ENCODE measurements at places on chromosomes 1 and 21.

DNA sequence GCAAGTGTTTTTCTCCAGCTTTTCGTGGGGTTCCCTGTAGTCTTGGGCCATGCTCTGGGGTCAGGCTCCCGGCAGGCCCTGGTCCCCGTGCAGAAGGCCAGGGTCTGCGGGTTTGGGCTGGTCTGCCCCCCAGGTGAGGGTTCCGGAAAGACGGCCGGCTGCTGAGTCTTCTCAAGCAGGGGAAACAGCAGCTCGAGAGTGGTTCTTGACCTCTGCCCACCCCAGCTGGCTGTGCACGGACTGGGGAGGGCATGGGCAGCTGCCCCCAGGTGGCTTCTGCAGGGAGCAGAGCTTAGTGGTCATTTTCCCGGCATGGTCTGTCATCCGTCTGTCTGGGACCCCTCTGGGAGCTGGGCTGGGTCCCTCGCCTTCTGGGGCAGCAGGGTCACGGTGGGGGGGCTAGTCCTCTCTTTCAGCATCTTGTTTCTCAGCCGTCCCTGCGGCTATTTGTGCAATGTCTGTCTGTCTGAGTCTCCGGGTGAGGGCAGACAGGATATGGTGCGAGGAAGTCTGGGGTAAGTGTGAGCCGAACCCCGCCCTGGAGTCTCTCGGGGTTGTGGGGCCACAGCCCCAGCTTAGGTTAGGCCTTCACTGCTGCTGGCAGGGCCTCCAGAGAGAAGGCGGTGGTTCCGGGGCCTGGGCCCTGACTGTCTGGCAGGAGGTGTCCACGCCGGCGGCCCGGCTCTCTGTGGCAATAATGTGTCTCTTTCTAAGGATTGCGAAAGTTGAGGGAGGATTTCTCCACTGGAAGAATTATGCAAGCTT lies 6.1 kb downstream of the SKI start:
- DNase-seq, result peak; percentile 97

GRCh38 chr21:45996311-45997204 lies 15.0 kb downstream of the COL6A1 start:
- DNase-seq, result no peak

- DNase-seq, result no peak
Observed at GRCh38 chr1:72462186-72462905, 180.0 kb upstream of the NEGR1 start.

- DNase-seq, result peak; percentile 17
Observed at GRCh38 chr1:205913451-205914154, 29.7 kb downstream of the SLC26A9 start.

DNA sequence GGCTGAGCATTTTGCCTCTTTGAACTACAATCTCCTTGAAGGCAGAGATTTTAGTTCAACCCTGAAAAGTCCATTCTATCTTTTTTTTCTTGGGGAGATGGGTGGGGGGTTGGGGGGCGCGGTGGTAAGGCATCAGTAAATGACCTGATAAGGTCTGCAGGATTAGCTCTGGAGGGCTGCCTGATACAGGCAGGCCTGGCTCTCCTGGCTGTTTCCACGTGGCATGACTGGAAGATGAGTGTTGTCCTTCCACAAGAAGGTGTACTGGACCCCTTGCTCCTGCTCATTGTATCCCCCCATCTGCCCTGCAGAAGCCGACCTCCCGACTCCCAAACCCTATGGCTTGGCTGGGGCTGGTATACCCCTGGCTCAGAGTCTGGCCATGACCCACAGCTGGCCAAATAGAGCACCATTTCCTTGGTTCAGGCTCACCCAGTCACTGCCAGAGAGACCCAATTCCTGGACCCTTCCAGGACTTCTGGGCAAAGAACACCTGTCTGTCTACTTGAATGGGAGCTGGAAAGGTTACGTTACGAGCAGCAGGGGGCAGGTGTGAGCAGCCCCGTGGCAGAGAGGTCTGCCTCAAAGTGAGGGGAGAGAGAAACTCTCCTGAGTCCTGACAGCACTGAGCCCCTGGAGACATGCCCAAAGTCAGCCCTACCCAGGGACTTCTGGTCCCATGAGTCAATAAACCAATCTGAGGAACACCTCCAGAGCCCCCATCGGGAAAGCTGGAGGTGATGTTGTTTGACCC lies 17.0 kb downstream of the DHRS3 start:
- DNase-seq, result peak; percentile 59

GRCh38 chr1:186518822-186519381 lies 58.0 kb upstream of the PDC start:
- no peak for DNase-seq

DNA sequence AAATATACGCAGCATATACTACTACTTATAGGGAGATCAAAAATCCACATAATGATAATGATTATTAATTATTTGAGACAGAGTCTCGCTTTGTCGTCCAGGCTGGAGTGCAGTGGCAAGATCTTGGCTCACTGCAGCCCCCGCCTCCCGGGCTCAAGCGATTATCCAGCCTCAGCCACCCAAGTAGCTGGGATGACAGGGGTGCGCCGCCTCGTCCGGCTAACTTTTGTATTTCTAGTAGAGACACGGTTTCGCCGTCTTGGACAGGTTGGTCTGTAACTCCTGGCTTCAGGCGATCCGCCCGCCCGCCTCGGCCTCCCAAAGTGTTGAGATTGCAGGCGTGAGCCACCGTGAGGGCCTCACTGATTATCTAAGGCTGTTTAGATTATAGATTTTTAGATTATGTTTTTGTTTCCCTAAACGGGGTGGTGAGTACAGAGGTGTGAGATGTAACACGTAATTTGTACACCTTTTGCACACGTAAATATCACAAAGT lies 548 bp upstream of the SLC25A33 start:
- DNase-seq, result no peak

- DNase-seq, result no peak
Observed at GRCh38 chr1:20074725-20075171, 4.8 kb downstream of the PLA2G5 start.

DNA sequence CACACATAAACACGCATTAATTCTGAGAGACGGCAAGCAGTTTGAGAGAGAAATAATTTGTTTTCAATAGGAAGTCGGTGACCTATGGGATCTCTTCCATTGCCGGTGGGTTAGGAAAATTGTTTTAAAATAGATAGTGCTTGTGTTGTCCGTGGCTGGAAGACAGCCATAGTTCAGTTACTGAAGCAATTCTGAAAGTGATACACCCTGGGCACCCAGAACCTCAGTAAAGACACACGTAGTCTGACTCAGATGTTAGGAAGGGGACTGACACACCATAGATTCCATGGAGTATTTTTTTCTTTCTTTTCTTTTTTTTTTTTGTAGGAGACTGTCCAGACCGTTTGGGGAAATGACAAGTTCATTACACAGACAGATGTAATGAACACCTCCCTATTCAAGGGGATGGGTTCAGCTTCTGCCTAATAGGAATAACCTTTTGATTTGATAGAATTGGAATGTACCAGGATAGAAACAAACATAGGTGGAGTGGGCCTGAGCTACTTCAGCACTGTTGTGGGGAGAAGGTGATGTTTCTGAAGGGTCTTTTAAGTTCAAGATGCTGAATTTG lies 1.6 kb downstream of the C1orf21 start:
- DNase-seq, result peak; percentile 90

GRCh38 chr1:93528412-93528811 lies 80.5 kb downstream of the FNBP1L start:
- DNase-seq, result no peak

- peak; percentile 93 for DNase-seq
Observed at GRCh38 chr1:37958690-37959089, 11.8 kb upstream of the INPP5B start.

- peak; percentile 69 for DNase-seq
Observed at GRCh38 chr1:18913065-18913835, 10.9 kb upstream of the ALDH4A1 start.

DNA sequence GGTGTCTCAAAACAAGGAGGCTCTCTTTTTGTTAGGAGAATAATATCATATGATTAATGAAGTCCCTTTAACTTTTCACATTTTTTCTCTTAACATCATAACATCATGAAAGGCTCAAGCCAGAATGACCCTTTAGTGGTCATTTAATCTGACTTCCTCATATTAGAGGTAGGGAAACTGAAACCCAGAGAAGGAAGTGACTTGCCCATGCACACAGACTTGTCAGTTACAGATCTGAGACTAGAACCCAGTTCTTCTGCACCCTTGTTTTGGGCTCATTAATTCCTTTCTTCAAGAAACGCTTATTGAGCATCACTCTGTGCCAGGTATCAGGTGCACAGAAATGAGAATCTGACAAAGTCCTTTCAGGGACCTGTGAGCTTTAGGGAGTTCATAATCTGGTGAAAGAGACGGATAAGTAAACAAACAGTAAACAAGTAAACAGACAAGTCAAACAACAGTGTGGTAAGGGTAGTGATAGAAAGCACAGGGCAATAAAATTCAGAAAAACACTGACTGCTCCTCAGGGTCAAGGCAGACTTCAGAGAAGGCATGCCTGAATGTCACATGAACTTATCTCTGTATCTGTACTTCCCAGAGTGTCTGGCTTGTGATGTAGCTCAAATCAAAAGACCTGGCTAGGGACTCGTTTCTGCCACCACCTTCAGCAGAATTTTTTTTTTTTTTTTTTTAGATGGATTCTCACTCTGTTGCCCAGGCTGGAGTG lies 38.3 kb upstream of the OSBPL9 start:
- no peak for DNase-seq

GRCh38 chr1:228307218-228308023 lies 99.2 kb downstream of the TRIM11 start:
- no peak for DNase-seq

GRCh38 chr1:101191049-101191448 lies 45.8 kb upstream of the S1PR1 start:
- DNase-seq, result no peak

DNA sequence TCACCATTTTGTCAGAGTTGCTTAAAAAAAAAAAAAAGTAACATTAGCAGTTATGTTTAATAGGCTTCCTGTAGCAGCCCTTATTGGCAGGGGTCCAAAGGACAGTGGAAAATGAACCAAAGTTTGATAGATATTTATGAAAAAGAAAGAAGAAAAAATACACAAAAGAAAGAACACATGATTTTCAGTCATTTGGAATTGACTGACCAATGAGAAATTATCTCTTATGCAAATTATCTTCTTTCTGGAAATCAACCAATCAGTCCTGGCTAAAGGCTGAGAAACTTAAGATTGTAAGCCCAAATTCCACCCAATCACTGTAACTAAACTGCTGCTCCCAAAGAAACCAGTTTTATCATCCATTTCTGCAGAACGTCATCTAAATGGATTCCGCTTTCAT lies 282.4 kb downstream of the TM2D1 start:
- DNase-seq, result peak; percentile 42

- DNase-seq, result no peak
Observed at GRCh38 chr1:216599851-216600250, 123.4 kb downstream of the ESRRG start.

- DNase-seq, result no peak
Observed at GRCh38 chr1:226485192-226485591, 63.4 kb upstream of the STUM start.

DNA sequence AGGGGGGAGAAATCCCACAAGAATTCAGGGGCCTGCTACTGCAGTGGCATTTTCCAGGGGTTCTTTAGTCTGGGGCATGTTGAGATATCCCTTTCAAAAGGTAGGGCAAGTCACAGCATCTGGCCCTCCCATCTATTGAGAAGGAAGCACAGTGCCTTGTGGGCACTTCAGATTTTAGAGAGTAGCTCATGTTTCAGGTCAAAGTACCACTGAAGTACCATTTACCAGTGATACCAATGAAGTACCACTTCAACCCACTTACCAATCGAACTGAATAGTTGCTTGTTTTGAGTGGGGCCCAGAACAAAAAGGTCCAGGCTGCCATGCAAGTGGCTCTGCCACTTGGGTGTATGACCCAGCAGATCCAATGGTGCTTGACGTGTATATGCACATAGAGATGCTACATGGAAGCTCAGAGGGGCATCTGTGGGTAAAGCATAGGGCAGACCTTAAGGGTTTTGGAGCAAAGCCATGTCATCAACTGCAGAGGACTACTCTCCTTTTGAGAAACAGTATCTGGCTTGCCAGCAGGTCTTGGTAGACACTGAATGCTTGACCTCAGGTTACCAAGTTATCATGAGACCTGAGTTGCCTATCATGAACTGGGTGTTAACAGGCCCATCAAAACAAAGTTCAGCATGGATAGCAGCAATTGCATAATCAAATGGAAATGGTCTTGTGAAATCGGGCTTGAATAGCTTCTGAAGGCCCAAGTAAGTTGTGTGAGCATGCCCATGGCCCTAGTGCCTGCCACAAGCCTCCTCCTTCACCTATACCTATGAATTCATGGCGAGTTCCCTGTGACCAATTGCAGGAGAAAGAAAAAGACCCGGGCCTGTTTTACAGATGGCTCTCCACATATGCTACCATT lies 23.5 kb downstream of the PLA2G2D start:
- peak; percentile 20 for DNase-seq

GRCh38 chr1:224539971-224540370 lies 76.1 kb upstream of the CNIH3 start:
- DNase-seq, result peak; percentile 41

DNA sequence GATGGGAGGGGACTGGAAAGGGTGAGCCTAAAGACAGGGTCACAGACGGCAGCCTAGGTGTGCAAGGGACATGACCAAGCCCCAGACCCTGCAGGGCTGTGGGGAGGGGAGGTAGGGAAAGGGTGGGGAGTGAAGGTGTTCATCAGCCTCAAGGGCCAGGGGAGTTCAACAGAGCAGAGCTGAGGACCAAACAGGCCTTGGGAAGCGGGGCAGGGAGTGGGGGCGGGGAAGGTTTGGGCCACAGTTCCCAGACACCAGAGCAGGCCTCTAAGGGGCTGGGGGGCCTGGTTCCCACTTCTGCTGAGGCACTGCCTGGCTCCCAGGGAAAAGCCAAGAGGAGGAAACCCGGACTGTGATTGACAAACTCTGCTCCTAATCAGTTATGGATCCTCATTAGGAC lies 456.3 kb downstream of the MATN1 start:
- no peak for DNase-seq

DNA sequence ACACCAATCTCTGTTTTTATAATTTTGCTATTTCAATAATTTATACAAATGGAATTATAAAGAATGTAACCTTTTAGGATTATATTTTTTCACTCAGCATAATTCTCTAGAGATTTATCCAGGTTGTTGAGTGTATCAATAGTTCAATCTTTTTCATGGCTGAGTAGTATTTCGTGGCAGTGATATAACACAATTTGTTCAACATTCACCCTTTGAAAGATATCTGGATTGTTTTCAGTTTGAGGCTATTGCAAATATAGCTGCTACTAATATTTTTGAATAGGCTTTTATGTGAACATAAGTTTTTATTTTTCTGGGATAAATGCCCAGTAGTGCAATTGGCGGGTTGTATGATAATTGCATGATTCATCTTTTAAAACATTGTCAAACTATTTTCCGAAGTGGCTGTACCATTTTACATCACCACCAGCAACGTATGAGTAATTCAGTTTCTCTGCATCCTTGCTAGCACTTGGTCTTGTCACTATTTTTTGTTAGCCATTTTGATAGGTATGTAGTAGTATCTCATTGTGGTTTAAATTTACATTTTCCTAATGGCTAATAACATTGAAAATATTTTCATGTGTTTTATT lies 55.6 kb upstream of the ABCD3 start:
- peak; percentile 73 for DNase-seq

All from iris pigment epithelial cell (primary cell).